ENCODE measurements at places on chromosomes 1 and 21.
A peak's percentile ranks its signal among the peaks of the same experiment; 100 is the strongest.

GRCh38 chr1:245598524-245599305 is 443.9 kb downstream of the KIF26B start:
- peak overlapping the region; percentile 15 for H3K27ac ChIP-seq
- no peaks in the 10 kb centered on the region for H3K36me3 ChIP-seq
- H3K27me3 ChIP-seq, result no peaks in the 10 kb centered on the region
- H3K4me3 ChIP-seq, result no peak overlapping the region

- no peaks in the 10 kb centered on the region for H3K27me3 ChIP-seq
- H3K27ac ChIP-seq, result no peak overlapping the region
- no peak overlapping the region for H3K4me3 ChIP-seq
- H3K36me3 ChIP-seq, result no peaks in the 10 kb centered on the region
These were observed 160.7 kb downstream of the KAZN start for GRCh38 chr1:14759042-14759818.

GRCh38 chr1:214901718-214902117 is 180.8 kb upstream of the KCNK2 start:
- no peaks in the 10 kb centered on the region for H3K36me3 ChIP-seq
- DNase-seq, result no peak
- no peak overlapping the region for H3K27ac ChIP-seq
- no peaks in the 10 kb centered on the region for H3K4me1 ChIP-seq

DNA sequence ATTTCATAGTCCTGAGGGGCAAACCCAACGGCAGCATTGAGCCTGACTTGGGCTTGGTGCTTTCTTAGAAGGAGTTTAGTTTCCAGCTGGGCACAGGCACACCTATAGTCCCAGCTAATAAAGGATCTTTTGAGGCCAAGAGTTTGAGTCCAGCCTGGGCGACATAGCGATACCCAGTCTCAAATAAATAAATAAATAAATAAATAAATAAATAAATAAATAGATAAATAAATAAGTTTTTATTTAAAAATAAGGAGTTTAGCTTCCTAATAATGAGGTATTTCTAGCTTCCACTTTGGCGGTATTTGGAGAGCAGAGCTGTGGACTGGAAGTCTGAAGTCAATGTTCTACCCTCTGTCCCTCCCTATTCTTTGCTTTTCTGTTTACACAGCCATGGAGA is 186.6 kb downstream of the URB2 start:
- no peak overlapping the region for H3K4me3 ChIP-seq
- H3K27me3 ChIP-seq, result no peaks in the 10 kb centered on the region
- no peaks in the 10 kb centered on the region for H3K36me3 ChIP-seq

GRCh38 chr1:84582802-84583587 is 8.8 kb upstream of the CTBS start:
- H3K27me3 ChIP-seq, result no peaks in the 10 kb centered on the region
- peak overlapping the region; percentile 33 for H3K27ac ChIP-seq
- H3K36me3 ChIP-seq, result no peaks in the 10 kb centered on the region
- no peaks in the 10 kb centered on the region for H3K4me1 ChIP-seq
- DNase-seq, result peak; percentile 19
- H3K4me3 ChIP-seq, result no peak overlapping the region

GRCh38 chr1:66542811-66543767 is 9.1 kb downstream of the SGIP1 start:
- H3K4me3 ChIP-seq, result no peak overlapping the region
- peaks cover 38% of the 10 kb centered on the region for H3K4me1 ChIP-seq
- DNase-seq, result peak; percentile 80
- H3K36me3 ChIP-seq, result no peaks in the 10 kb centered on the region
- no peak overlapping the region for H3K27ac ChIP-seq

DNA sequence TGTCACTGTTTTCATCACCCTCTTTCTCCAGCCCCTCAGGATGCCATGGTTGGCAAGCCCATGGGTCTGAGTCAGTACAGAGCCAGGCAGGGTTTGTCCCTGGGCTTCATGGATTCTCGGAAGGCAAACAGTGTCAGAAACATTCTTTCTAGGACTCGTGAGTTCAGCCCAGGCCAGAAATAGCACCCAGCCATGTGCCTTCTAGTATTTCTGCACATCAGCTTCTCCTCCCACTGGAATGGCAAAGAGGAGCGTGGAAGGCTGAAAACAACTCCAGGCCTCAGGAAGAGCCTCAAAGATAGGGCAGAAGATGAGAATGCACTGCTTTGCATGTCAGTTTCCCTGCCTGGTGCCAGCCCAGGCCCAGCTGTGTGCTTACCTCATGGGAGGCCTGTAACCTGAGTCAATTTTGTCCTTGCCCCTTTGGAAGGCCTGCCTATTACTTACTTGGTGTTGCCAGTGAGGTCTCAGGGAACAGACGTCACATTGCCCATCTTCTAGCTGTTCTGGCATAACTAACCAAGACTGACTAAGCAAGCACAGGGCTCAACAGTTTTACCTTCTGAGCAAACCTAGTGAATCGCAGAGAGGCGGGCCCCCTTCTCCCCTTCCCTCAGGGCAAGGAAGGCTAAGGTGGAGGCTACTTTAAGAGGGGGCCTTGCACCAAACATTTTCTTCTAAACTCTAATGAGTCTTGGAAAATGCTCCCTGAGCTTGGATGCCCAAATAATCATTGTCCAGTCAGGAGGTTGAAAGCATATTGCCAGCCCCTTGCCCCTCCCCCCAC is 42.4 kb downstream of the GLUL start:
- H3K27me3 ChIP-seq, result no peaks in the 10 kb centered on the region
- no peak for DNase-seq
- no peaks in the 10 kb centered on the region for H3K4me1 ChIP-seq
- H3K4me3 ChIP-seq, result no peak overlapping the region
- H3K36me3 ChIP-seq, result no peaks in the 10 kb centered on the region
- H3K27ac ChIP-seq, result peak overlapping the region; percentile 91

- H3K27me3 ChIP-seq, result peaks cover 6% of the 10 kb centered on the region
- peaks cover 3% of the 10 kb centered on the region for H3K4me1 ChIP-seq
- no peak overlapping the region for H3K27ac ChIP-seq
- DNase-seq, result peak; percentile 38
- H3K36me3 ChIP-seq, result no peaks in the 10 kb centered on the region
- H3K4me3 ChIP-seq, result no peak overlapping the region
These were observed 16.9 kb upstream of the PARS2 start for GRCh38 chr1:54781023-54781723.

GRCh38 chr1:117930173-117930447 is 571 bp downstream of the WDR3 start:
- no peaks in the 10 kb centered on the region for H3K27me3 ChIP-seq
- no peak overlapping the region for H3K27ac ChIP-seq
- H3K4me1 ChIP-seq, result no peaks in the 10 kb centered on the region
- no peak for DNase-seq
- H3K36me3 ChIP-seq, result no peaks in the 10 kb centered on the region
- peak overlapping the region; percentile 90 for H3K4me3 ChIP-seq

GRCh38 chr21:46028573-46029091 is 47.1 kb downstream of the COL6A1 start:
- no peaks in the 10 kb centered on the region for H3K4me1 ChIP-seq
- DNase-seq, result no peak
- no peaks in the 10 kb centered on the region for H3K36me3 ChIP-seq
- no peaks in the 10 kb centered on the region for H3K27me3 ChIP-seq
- peak overlapping the region; percentile 33 for H3K27ac ChIP-seq

DNA sequence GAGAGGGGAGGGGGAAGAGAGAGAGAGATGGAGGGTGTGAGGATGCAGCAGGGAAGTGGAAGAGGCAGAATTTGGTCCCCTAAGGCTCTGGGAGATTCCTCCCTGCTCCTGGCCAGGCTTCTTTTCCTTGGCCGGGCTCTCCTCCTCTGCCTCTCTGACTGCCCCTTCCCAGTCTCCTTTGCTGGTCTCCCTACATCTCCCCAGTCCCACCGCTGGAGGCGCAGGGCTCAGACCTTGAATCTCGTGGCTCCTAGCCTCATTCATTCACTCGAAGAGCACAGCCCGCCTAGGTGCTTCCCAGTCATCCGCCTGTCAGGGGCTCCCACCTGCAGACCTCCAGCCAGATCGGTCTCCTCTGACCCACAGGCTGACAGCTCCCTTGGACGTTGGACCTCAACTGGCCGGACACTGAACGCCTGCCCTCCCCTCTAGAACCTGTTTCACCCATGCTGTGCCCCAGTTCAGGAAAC is 76.5 kb downstream of the VWA5B1 start:
- H3K4me1 ChIP-seq, result no peaks in the 10 kb centered on the region
- peak; percentile 58 for DNase-seq
- H3K27me3 ChIP-seq, result peaks cover 10% of the 10 kb centered on the region
- H3K36me3 ChIP-seq, result no peaks in the 10 kb centered on the region

DNA sequence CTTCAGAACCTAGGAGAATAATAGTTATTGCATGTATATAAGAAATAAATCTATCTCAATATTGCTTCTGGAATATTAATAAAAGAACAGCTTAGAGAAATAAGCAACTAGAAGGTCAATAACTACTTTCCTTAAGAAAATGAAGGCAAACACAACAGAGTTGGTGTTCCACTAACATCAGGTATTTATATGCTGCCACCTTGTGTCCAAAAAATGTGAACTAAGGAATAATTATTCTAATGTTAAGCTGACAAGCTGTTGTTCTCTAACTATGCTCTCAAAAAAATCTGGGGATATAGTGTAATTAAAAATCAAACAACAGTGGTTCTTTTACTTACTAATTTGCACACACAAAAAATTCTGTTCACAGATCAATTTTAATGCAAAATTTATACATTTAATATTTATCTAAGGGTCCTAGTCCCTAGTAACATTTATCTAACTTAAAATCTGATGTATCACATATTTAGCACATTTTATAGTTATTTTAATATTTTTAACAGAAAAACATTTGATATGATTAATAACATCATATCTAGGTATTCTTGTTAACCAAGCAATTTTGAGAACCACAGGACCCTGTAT is 39.6 kb downstream of the UCHL5 start:
- no peaks in the 10 kb centered on the region for H3K36me3 ChIP-seq
- no peak overlapping the region for H3K27ac ChIP-seq
- no peaks in the 10 kb centered on the region for H3K4me1 ChIP-seq
- DNase-seq, result no peak

DNA sequence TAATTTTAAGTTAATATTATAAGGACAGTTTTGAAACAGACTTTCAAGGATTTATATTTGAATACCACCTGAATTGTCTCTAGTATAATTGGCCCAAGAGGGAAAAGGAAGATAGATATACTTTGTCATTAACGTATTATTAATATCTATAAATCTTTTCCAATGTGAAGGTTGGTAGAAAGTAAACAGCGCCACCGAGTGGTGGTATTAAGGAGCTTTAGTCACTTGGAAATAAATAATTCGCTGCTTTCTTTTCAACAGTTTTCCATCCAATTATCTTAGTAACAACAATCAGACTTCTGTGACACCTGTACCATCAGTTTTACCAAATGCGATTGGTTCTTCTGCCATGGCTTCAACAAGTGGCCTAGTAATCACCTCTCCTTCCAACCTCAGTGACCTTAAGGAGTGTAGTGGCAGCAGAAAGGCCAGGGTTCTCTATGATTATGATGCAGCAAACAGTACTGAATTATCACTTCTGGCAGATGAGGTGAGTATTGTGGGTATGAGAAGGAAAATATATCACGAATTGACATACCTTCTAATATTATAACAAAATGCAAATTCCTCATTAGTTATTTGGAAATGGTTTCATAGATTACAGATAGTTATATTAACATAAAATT is 37.7 kb downstream of the SH3GLB1 start:
- no peaks in the 10 kb centered on the region for H3K4me1 ChIP-seq
- H3K36me3 ChIP-seq, result peaks cover 13% of the 10 kb centered on the region
- H3K4me3 ChIP-seq, result no peak overlapping the region
- peak; percentile 48 for DNase-seq
- no peak overlapping the region for H3K27ac ChIP-seq
- H3K27me3 ChIP-seq, result no peaks in the 10 kb centered on the region

DNA sequence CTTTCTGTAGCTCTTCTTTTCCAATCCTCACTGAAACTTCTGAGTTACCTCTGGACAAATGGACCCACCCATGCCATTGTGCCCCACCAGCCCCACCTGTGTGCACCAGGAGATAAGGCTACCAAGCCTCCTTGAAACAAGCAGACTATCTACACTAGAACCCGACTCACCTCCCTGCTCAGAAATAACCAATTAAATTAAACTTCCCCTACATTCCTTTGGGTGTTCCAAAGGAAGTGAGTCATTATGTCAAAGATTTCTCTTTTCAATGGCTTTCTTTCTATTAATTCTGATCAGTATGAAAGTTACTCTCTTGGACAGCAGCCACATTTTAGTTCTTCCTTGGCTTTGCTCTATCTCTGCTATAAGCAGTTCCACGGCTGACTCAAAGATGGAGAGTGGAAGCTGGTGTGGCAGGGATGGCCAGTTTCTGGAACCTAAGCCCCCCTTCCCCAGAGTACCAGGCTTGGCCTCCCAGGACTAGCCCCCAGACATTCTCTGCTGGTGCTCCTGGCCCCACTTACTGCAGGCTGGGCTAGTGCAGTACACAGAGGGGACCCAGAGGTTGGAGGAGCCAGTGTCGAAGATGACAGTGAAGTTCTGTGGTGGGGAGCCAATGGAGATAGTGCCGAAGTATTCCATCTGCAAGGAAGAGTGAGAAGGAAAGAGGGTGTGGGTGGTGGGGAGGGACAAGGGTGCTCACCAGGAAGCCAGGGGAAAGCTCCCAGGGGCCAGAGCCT is 1.9 kb downstream of the CTSE start:
- H3K4me3 ChIP-seq, result no peak overlapping the region
- no peaks in the 10 kb centered on the region for H3K4me1 ChIP-seq
- H3K27ac ChIP-seq, result no peak overlapping the region
- no peaks in the 10 kb centered on the region for H3K36me3 ChIP-seq
- H3K27me3 ChIP-seq, result no peaks in the 10 kb centered on the region

- DNase-seq, result no peak
- no peaks in the 10 kb centered on the region for H3K27me3 ChIP-seq
- H3K4me3 ChIP-seq, result no peak overlapping the region
- no peaks in the 10 kb centered on the region for H3K36me3 ChIP-seq
- no peak overlapping the region for H3K27ac ChIP-seq
- H3K4me1 ChIP-seq, result no peaks in the 10 kb centered on the region
These were observed 107.6 kb upstream of the TLR5 start for GRCh38 chr1:223250632-223251015.

DNA sequence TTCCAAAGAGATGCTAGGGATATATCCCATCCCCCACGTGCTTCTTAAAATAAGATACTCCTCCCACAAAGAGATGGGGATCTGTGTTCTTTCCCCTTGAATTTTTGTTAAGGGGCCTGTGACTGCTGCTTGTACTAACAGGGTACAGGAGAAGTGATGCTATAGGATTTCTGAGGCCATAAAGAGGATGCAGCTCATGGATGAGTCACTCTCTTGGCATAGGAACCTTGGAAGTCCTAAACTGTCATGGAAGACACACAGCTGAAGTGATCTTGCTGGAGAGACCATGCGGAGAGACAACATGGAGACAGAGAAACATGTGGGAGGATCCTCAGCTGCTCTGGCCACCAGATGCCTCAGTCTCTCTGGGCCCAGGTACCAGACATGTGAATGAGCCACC is 157.2 kb downstream of the S1PR1 start:
- peak; percentile 36 for DNase-seq
- no peak overlapping the region for H3K4me3 ChIP-seq
- H3K27ac ChIP-seq, result no peak overlapping the region
- H3K27me3 ChIP-seq, result no peaks in the 10 kb centered on the region
- no peaks in the 10 kb centered on the region for H3K4me1 ChIP-seq
- H3K36me3 ChIP-seq, result no peaks in the 10 kb centered on the region
